ENCODE measurements at places on chromosomes 4 and X.

DNA sequence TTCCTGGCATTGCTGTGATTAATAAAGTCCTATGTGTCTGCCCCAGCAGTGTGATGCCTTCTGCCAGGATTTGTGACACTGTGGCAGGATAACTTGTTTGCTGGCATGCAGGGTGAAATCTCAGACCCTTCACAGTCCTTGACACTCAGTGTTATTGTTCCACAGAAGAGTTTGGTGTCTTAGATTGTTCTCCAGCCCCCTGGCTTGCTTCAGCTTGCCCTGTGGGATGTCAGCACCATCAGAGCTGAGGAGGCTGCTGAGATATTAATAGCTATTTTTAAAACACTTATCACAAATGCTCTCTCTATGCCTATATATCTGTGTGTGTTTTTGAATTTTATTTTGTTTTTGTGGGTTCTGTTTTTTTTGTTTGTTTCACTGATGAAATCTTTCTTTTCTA is 136.9 kb downstream of the TSPAN5 start:
- DNase-seq = no peak

GRCh38 chr4:182538031-182538430 is 294.8 kb downstream of the TENM3 start:
- DNase-seq = no peak

DNA sequence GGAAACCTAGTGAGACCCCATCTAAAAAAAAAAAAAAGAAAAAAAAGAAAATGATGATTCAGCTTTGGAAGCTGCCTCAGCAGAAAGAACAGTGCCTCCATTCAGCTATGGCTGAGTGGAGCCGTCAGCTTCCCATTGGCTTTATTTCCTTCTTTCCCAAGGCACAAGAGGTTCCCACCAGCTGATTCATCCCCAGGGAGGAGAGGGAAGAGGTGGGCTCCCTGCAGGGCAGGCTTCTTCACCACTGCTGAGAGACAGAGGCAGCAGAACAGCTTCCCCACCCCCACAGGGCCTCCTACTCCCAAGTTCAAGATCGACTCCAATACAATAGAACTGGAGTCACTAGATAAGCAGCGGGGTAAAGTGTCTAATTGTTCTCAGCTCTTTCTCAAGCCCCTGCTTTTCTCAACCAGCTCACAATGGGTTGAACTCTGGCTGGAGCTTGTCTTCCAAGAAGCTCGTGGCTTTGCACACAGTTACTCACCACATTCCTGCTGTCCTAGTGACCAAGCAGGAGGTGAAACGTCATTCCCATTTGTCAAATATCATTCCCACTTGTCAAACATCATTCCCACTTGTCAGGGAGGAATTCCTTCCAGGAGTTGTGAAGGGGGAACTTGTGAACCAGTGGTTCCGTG is 47.8 kb downstream of the FHDC1 start:
- no peak for DNase-seq

DNA sequence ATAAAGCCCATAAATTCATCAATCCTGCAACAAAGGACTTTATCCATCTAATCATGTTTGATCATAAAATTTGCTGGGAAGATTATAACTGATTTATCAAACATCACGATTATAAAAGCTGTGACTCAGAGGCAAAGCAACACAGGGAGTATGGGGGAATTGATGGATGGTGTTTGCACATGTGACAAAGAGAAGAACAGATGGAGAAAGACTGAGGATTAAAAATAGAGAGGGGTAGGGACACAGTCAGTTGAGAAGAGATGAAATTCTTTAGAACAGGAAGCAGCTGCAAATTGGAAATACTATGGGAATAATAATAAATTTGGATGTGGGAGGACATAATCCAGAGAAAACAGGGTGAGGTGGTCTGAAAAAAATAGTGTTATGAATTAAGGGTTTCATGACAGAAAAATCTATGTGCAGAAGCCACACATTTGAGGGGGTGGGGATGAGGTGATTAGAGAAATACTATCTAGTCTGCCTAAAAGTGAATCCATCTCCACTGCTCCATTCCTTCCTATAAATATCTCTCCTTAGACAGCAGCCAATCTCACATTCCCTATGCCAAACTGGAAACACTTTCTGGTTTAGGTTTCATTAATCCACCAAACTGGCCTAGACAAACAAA is 6.2 kb downstream of the PRR32 start:
- DNase-seq = no peak

DNA sequence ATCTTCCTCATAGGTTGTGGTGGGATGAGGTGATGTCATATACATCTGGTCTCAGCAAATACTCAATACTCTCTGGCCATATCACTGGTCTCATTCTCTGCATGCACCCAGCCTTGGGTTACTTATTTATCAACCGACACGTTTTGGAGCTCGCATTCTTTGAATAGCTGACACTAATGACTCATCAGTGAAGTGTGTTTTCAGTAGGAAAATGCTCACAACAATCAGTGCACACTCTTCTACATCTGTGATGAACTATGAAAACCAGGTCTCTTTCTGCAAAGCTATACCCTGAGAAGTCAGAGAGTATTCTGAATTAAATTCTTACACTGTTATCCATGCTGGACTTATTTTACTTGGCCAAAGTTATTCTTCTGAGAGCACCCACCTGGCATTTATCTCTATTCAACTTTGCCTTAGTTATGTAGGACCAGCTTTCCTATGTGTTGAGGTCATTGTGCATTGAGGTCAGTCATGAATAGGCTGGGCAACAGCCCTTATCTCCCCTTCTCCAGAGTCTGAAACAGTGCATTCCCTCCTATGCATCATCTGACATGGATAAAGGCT is 58.7 kb upstream of the DHX15 start:
- no peak for DNase-seq

DNA sequence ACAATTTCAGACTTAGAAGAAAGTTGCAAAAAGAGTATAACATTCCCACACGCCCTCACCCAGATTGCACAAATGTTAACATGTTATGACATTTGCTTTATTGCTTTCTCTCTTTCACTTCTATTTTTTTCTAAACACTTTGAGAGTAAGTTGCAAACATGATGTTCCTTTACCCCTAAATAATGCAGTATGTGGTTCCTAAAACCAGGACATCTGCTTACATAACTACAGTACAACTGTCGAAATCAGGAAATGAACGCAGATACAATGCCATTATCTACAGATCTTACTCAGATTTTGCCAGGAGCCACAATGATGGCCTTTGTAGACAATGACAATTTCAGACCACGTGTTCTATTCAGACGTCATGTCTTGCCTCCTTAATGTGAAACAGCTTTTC is 22.4 kb downstream of the SH3TC1 start:
- no peak for DNase-seq

GRCh38 chr4:45004326-45004725 is 278.0 kb upstream of the GNPDA2 start:
- no peak for DNase-seq

DNA sequence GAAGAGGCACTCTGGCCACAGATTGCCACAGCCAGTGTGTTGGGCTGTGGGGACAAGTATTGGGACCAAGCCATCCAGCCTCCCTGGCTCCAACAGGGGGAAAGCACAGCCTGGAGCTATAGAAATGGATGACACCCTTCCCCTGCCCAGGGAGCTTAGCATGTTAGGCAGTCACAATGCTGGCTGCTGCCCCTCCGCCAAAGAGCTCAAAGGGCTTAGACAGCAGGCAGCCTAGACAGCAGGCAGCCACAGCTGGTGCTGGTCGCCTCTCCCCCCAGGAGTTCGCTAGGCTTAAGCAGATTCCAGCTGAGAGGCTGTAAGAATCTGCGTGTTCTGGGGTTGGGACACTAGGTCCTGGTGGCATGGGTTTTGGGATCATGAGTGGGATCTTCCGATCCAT is 94.5 kb upstream of the MXRA5 start:
- no peak for DNase-seq

DNA sequence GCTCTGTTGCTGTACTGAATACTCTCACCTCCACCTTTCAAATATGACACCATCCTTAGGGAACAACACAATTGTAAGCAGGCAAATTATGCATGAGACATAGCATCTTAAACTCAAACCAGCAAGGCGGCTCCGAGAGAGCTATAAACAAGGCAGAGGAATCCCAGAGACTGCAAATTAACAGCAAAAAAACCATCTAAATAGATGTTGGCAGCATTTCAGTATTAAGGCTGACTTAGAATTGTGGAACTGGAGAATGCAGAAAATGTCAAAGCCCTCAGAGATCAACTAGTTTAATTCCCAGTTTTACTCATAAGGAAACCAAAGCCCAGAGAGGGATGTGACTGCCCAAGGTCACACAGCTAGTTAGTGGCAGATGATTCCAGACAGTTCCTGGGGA is 37.2 kb upstream of the SPANXC start:
- no peak for DNase-seq

GRCh38 chrX:148540671-148541583 is 40.5 kb downstream of the AFF2 start:
- DNase-seq = no peak

DNA sequence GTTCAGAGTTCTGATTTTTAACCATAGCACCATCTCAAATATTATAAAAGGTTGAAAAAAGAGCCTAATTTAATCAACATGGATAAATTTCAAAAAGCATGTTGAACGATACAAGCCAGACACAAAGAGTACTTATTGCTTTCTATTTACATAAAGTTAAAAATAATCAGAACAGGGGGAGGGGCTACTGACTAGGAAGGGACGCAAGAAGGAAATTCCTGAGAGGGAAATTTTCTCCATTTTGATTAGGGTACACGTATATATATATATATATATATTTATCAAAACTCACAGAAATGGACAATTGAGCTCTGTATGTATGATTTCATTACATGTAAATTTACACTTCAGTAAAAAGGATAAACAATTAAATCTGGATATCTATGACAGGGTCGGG is 482 bp upstream of the MBTPS2 start:
- DNase-seq = no peak

DNA sequence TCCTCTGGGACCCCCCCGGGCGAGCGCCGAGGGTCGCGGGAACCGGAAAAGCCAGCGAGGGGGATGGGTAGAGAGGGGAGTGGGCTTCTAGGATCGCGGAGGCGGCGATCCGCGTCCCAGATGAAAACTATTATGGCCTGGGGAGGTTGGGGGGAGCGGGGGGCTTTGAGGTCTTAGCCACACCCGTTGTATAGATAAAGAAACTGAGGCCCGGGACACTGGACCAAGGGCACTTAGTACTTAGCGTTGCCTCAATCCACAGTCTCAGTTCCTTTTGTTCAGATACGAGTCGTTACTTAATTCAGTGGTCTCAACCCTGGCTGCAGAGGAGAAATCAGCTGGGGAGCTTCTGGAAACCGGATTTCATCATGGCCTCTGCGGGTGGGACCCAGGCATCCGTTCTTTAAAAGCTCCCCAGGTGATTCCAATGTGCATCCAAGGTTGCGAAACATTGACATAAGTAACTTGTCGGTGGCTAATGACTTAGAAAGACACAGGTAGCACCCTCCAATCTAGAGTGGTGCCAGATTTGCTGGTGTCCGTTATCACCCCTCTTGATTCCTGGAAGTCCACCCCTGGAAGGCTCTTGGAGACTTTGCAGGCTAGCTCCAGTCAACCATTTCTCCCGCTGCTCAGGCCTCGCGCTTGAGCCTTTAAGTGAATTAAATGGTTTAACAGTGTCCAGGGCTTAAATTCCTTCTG is 90.7 kb downstream of the GEMIN8 start:
- no peak for DNase-seq

DNA sequence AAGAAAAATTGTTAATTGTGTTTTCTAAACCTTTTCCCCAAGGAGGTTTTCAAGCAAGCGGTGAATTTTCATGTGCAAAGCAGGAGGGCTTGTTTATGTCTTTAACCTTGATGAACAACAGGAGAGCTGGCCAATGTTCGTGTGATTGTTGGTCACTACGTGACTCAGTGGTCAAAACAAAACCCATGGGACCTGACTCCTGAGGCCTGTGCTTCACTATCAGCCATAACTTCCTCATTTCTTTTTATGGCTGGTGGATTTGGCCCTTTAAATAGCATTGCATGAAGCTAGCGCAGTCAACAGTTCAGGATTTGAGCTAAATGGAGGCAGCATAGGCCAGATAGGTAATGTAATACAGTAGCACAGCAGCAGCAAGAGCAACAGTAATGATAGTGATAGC is 80.5 kb downstream of the MID1IP1 start:
- DNase-seq = no peak

DNA sequence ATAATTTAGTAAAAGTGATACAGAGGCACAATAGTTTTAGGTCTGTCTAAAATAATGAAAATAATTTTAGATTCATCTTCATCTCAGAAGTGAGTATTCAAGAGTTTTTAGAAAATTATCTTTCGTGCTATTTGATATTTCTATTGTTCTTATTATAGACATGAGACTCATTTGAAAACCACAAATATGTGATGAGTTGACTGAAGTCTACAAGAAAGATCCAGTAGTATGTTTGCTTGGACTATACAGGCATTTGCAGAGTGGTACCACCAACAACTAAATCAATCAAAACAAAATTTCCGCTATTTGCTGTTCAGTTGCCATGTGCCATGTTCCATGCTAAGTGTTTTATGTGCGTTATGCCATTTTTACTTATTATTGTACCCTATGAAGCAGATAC is 1318.5 kb downstream of the STIM2 start:
- DNase-seq = no peak

GRCh38 chr4:174177536-174177935 is 105.9 kb downstream of the FBXO8 start:
- no peak for DNase-seq

DNA sequence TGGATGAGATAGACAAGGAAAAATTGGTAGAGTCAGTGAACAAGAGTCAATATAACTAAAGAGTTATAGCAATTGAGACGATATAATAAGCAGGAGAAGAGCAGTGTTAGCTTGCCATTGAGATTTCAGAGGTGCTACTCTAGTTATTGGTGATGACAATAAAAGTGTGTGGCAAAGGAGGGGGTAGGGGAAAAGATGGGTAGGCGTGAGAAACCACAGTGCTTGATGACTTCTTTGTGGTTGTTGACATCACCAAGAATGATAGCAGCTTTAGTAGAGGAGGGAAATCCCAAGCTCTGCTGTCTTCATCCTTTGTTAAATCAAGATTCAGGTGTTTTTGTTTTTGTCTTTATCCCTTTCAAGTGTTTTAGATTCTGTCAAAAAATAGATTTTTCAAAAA is 179.9 kb upstream of the PPP3CA start:
- no peak for DNase-seq

DNA sequence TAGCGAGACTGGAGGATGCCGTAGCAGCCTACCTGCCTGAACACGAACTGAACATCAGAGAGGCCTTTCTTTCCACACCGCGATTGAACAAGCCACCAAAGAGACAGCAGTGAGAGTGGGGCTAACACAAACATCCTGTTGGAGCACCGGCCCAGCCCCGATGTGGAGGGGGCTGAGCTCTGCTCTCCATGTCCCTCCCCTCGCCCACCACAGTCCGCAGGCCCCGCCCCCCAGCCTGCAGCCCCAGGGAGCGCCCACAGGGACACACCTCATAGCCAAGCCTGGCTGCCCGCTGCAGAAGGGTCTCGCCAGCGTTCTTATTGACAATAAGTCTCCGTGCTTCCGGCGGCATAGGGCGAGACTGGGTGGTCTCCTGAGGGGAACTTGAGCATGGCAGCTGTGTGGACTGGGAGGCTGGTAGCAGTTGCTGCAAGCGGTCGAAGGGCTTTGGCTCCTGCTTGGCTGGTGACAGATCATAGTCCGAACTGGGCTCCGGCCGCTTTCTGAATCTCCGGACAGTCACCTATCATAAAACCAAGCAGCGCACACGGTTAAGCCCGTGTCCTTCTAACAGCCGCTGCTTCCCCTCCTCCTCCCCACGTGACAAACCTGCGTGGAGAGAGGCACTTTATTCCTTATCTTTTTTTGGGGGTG is 35.8 kb downstream of the BCOR start:
- DNase-seq = no peak
